ENCODE measurements at places on chromosomes 2 and 18. TPM values are rescaled to one million over a fixed set of nuclear protein-coding genes. Genes with fewer than 3 reads are reported as not detected.

SAG gene
- not detected for total RNA-seq

EPHA4 gene
- total RNA-seq: 5.1 TPM

CD226 gene
- total RNA-seq: 0.91 TPM

DNA sequence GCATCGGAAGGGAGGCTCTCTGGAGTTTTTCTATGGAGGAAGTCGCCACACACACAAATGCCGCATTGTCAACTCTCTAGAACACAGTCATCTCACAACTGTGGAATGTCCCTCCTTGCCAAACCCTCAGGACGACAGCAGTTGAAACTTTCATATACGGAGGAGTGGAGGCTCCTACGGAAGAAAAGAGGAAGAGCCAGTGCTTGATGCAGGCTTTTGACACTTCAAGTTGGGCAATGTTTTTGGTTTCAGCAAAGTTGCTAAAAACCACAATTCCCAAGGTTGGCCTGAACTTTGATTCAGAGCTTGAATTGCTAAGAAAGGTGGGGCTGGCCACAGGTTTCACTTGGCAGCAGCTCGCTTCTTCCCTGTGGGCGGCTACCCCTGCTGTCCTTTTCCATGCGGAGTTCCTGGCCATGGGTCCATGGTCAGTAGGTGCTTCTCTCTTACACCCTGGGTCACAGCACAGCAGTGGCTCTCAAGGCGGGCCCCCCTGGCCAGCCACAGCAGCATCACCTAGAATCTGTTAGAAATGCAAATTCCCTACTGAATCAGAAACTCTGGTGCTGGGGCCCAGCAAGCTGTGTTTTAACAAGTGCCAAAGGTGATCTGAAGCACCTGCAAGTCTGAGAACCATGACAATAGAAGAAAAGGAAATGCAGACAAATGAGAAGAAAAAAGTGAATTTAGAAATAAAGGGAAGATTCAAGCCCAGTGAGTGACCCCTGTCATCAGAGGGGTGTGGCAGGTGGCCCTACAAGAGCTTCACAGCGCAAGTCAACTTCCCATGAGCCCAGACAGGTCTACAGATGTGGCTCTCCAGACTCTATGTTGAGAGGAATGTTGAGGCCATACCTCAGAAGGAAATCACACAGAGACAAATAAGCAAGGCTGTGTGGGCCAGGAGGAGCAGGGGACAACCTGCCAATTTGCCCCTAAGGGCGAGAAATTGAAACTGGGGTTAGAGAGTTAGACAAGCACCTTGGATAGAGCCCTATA lies 856.4 kb downstream of the RNF144A start:
- DNase-seq: no peak

- no peak for DNase-seq
Measured at GRCh38 chr2:39778233-39778632, 825 bp downstream of the THUMPD2 start.

DNA sequence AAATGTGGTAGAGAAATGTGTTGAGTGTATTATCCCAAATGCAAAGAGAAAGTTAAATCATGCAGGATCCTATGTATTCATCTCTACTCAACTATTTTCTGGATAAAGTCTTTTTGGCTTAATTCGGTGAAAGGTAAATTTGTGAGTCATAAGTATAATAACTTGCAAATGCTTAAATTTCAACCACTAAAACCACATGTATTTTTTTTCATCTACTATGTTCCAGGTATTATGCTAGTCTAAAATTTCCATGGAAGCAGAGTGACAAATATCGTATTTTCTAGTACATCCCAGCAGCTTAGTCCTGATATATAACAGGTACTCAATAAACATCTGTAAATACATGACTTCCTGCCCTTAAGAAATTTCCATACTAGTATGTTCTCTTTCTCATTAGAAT lies 6.2 kb downstream of the ALS2 start:
- no peak for DNase-seq

GRCh38 chr2:214601852-214602633 lies 191.2 kb downstream of the VWC2L start:
- DNase-seq: no peak
